ENCODE measurements at places on chromosomes 6 and 20.

DNA sequence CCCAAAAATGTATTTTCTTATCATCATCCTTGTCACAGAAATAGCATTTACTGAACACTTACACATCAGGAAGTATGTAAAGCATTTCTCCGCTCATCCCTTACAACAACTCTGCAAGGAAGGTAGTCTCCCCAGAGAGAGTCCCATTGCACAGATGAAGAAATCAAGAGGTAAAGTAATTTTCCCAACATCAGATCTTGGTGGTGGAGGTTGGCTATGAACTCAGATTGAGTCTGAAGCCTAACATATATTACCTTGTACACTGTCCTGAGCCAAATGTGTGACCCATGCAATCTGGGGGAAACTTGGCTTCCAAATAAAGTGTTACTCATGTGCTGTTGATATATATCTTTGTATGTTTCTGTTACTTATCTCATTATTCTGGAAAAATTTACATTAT, 31.4 kb downstream of the MAN1A1 start:
- DNase-seq: no peak

- DNase-seq: no peak
Measured at GRCh38 chr6:2940010-2940850, 31.1 kb downstream of the SERPINB6 start.

DNA sequence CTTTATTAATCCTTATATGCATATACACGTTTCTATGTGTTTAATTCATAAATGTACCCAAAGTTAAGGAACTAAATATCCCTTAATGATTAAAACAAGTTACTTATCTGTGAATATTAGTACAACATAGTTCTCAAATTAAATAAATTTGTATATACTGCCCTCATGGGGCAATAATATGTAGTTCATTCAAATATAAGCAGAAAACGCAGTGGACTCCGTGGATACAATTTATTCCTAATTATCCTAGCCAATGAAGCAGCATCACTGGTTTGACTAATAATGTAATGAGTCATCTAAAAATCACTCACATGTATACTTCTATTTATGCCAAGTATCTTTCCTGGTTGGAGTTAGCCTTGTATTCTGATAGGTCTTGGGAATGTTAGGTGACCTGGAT, 111.6 kb downstream of the TBC1D32 start:
- DNase-seq: peak; percentile 4

- peak; percentile 29 for DNase-seq
Measured at GRCh38 chr6:137927777-137928218, 60.7 kb downstream of the TNFAIP3 start.

- no peak for DNase-seq
Measured at GRCh38 chr20:9323622-9324021, 190.8 kb upstream of the LAMP5 start.

DNA sequence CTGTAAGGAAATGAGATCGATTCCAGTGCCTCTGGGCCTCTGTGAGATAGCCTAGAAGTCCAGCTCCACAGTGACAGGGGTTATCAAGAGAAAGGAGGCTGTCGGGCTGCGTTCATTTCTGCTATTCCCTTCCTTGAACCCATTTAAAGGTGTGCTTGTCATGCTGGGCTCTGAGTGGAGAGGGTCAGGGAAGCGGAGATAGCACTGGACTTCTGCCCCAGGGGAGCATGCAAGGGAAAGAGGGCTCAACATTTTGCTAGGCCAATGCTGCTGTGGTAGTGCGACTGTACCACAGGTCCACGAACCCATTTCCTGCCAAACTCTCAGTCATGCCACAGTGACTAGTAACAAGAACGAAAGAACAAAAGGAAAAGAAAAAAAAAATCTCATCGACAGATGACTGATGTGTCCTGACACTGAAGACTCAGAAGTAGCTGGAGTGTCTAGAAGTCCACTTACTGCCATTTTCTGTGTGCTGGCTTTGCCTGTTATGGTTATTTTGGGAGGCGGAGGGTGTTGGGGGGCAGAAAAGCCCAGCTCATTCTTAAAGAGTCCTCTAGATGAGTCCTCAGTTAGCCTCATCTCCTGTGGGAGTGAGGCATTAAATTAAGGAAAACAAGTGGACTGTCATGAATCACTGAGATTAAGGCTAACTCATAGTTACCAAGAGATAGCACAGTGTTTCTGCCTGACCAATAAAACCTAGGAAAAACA, 8.1 kb downstream of the NEDD9 start:
- no peak for DNase-seq

- DNase-seq: no peak
Measured at GRCh38 chr6:106688177-106688951, 59.0 kb downstream of the QRSL1 start.

DNA sequence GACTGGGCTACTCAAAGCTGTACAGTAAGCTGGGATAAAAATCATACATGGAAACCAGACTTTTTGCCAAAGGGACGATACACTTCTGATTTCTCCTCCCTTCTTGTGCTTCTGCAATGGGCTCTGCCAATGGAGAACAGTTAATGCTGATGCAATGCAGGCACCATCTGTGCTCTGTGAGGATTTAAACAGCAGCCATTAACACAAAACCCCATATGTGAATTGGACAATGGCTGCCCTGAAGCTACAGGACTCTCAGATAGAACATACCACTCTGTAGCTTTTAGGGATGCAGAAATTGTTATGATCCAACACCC, 71.9 kb downstream of the GJA10 start:
- no peak for DNase-seq

DNA sequence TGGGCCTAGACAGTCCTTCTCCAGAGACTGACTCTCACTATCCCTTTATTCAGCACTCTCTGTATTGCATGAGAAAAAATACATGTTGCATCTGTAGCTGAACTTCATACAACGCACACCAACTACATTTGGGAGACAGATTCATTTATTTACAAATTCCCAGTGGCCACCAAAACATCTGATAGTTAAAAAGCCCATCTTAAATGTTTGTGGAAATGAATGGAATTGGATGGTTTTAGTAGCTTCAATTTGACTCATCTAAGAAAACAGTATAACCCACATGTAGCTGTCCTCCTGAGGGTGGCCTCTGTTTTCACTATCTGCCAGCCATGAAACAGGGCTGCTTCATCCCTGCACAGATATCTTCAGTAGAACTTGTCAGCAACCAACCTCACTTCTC, 116.3 kb downstream of the PCSK2 start:
- DNase-seq: no peak

- DNase-seq: no peak
Measured at GRCh38 chr6:6497976-6498375, 90.5 kb upstream of the LY86 start.

DNA sequence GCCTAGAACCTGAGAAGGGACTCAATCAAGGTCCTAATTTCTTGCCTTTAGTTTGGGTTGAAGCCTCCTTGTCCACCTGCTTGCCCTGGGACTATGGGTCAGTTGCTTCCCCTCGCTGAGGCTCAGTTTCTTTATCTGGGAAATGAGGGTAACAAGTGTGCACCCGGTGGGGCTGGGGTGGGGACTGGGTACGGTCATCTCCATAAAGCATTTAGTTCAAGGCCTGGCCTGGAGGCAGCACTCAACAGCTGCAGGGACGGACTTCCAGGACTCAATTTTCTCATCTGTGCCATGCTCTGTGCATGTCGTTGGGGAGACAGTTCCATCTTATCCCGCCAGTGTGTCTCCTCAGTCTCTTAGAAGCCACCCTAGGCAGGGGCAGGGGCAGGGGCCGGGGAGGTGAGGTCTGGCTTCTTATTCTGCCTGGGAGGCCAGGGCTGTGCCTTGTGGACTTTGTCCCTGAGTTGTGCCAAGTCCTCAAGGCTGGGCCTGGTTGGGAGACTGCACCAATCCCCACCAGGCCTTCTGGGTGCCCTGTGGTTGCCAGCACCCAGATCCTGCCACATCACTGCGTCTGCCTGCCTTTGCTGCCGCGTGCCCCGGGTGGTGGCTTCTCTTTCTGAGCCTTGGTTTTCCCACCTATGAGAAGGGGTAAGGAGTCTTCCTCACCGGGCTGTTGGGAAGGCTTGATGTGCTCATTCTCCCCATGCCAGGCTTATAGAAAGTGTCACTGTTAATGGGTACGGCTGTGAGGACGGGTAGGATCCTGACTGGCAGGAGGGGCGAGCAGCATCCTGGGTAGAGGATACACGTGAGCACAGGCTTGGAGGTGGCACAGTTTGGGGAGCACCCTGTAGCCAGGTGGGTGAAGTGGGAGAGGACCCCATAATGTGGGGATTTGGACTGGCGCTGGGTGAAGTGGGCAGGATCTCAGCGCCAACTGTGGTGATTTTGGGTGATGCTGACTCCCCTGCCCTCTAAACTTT, 8.6 kb downstream of the SRC start:
- no peak for DNase-seq

GRCh38 chr6:16883414-16883813, 122.2 kb upstream of the ATXN1 start:
- DNase-seq: no peak

DNA sequence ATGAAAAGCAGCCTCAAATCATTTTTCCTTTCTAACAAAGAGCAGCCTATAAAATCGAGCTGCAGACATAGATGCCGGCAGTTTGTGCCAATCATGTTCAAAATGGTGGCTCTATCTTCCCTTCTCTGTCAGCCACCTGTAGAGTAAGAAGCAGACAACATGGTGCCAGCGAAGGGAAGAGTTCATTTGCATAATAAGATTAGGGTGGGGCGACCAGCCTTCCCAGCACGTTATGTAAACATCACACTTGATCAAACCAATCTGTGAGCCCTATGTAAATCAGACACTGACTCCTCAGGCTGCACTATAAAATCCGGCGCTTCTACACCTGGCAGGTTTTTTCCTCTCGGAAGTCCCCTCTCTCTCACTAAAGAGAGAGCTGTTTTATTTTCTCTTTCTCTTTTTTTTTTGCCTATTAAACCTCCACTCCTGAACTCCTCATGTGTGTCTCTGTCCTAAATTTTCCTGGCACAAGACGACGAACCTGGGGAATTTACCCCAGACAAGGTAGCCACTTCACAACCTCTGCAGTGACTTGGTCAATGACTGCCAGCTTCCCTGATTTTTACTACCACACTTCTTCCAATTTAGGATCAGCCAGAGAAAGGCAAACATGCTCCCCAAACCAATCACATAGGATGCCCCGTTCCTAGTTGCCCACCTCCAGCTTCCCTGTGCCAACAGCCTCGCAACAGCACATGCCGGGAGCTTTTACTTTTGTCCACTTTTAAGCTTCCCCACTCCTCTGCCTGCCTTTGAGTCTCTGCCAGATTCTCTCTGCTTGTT, 12.9 kb downstream of the TPMT start:
- no peak for DNase-seq

DNA sequence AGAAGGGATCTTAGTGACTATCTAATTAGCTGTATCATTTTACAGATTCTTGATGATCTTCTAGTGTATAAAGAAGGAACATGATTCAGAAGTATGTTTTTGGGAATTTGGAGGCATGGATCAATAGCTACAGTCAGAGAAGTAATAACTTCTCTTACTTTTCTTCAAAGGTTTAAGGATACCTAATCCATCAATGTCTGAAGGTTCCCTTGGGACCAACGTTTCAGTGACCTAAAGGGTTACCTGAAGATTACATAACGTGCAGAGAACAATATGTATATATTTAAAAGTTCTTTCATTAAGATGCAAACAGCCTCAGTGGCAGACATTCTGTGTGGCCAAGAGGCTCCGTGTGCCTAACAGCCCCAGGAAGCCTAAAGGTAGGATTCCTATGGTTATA, 3.2 kb downstream of the HDAC2 start:
- no peak for DNase-seq

- no peak for DNase-seq
Measured at GRCh38 chr6:146697921-146698320, 99.1 kb downstream of the ADGB start.

DNA sequence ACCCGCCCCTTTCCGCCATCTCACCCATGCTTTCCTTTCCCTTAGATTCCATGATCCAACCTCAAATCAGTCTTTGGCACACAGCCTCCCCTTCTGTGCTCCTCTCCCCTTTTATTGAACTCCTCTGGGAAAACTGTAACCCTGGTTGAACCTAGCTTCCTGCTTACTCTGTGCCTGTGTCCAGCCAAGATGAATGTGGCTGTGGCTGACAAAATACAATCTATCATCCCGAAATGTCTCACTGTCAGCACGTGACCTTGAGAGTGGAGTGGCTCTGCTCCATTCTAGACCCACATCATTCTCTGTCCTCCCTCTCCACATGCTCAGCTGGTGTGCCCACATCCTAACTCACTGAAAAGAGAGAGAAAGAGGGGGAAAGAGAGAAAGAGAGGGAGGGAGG, 11.0 kb downstream of the NCR2 start:
- no peak for DNase-seq

- no peak for DNase-seq
Measured at GRCh38 chr20:43916073-43916880, 1.6 kb downstream of the TOX2 start.

DNA sequence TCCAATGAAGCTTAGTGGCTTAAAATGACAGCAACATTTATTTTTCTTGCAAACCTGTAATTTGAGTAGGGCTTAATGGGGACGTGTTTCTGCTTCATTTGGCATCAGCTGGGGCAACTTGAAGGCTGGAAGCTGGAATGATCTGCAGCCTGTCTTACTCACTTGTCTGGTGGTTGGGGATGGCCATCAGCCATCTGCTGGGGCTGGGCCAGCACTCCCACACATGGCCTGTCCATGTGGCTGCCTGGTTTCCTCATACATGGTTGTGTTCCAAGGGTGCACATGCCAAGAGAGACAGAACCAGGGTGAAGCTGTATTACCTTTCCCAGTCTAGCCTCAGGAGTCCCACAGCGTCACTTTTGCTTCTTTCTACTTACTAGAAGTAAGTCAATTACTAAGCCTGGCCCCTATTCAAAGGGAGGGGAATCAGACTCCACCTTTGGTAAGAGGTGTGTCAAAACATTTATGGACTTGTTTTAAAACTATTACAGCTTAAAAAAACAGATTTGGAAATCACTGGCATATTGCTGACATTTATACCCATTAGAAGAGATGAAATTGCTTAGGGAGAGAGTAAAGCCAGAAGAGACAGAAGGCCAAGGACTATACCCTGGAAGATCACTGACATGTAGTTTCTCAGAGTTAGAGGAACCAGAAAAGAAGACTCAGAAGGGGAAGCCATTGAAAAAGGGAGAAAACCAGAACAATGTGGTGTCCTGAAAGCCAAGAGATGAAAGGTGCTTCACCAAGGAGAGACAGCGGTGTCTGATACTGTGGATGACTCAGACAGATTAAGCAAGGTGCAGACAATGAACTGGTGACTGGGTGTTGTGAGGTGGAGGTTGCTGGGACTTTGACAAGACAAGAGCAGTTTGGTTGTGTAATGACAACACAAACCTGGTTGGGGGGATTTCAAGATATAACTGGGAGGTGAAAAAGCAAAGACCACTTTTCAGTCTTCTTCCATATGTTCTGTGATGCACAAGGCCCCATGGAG, 345.2 kb downstream of the GJA1 start:
- peak; percentile 45 for DNase-seq

GRCh38 chr20:24211972-24212371, 223.4 kb upstream of the GGTLC1 start:
- no peak for DNase-seq

GRCh38 chr6:26555505-26556262, 17.5 kb downstream of the HMGN4 start:
- no peak for DNase-seq

DNA sequence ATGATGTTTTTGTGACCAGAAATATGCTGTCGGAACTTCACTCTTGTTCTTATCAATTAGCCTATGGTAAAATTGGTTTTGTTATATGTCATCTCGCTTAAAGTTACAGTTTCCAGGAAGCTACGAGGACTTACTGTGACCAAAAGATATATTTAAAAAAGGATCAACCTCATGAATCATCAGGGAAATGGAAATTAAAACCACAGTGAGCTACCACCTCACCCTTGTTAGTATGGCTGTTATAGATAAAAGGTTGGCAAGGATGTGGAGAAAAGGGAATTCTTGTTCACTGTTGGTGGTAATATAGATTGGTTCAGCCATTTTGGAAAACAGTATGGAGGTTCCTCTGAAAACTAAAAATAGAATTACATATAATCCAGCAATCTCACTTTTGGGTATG, 14.3 kb upstream of the INSM1 start:
- DNase-seq: no peak
